Iris pigment epithelial cell (primary cell): ENCODE measurements at places on chromosomes 12 and 14.
A peak's percentile ranks its signal among the peaks of the same experiment; 100 is the strongest.

DNA sequence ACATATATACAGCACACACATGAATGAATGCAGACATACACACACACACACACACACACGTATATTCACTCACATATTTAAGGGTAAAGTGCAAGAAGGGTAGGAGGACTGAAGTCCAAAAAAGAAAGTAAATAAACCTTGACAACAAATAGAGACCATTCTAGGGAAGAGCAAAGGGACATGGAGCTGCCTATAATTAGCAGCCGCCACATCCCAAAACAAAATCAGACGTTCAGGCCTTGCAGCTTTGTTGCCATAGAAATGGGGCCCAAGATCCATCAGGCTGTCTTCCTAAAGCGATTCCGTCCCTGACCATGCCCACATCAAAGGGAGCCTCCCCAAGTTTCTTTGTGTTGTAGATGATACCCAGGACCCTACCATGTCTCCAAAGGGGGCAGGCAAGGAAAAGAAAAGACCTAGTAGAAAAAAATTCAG lies 703.5 kb upstream of the TBX3 start:
- no peak for DNase-seq

DNA sequence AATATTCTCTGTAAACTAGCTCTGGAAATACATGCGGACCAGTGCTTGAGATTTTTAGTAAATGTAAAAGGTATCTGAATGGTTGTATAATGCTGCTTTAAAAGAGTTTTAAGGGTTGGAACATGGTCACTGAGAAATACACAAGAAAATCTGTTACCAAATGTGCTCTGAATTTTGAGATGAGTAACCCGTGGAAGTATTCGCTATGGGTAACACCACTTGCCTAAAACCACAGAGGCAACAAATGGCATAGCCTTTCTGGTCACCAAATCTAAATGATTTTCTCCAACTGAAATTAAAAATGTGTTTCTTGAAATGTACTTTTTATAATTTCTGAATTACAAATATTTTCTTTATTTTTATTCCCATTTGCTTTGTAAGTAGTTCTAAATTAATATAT lies 745.7 kb downstream of the DIO2 start:
- DNase-seq, result no peak

GRCh38 chr12:128859311-128859710 lies 6.0 kb downstream of the GLT1D1 start:
- no peak for DNase-seq

DNA sequence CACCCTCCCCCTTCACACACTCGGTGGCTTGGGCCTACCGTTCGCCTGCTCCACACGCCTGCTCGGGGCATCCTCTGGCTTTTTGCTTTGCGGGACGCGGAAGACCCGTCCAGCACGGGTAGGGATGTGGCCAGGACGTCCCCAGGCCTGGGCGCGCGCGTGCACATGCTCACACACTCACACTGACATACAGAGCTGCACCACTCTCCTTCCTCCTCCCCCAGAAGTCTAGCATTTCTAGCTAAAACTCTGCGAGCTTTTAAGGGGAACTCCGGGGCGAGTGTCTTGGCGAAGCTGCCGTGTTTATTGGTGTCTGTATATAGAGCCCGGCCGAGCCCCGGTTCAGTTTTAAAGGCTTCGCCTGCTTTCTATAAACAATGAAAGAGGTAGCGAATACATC lies 5.0 kb downstream of the TBX5 start:
- DNase-seq, result no peak

DNA sequence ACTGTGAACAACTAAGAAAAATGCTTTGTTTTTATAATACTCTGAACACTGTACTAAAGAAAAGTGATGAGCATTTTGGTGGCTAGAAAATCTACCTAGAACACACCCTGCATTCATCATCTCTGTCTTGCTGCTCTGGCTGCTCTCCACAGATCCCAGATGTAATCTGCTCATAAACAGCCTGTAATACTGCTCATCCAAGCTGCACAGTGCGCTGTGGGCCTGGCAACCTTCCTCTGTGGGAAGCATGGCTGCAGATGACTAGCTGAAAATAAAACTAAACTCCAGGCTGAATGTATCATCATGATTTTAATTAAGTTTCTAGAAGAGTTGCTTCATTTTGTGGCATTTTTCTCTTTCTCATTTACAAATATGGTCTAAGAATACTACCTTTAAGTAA lies 200.7 kb downstream of the SLC2A13 start:
- DNase-seq, result peak; percentile 12

GRCh38 chr14:39673270-39673711 lies 241.1 kb upstream of the FBXO33 start:
- DNase-seq, result peak; percentile 7

- peak; percentile 95 for DNase-seq
These were observed 25.7 kb downstream of the SPTSSA start for GRCh38 chr14:34436118-34436905.

- DNase-seq, result peak; percentile 40
These were observed 325.1 kb downstream of the AEBP2 start for GRCh38 chr12:19764408-19764807.

GRCh38 chr12:19971361-19972280 lies 396.7 kb upstream of the PDE3A start:
- peak; percentile 73 for DNase-seq

DNA sequence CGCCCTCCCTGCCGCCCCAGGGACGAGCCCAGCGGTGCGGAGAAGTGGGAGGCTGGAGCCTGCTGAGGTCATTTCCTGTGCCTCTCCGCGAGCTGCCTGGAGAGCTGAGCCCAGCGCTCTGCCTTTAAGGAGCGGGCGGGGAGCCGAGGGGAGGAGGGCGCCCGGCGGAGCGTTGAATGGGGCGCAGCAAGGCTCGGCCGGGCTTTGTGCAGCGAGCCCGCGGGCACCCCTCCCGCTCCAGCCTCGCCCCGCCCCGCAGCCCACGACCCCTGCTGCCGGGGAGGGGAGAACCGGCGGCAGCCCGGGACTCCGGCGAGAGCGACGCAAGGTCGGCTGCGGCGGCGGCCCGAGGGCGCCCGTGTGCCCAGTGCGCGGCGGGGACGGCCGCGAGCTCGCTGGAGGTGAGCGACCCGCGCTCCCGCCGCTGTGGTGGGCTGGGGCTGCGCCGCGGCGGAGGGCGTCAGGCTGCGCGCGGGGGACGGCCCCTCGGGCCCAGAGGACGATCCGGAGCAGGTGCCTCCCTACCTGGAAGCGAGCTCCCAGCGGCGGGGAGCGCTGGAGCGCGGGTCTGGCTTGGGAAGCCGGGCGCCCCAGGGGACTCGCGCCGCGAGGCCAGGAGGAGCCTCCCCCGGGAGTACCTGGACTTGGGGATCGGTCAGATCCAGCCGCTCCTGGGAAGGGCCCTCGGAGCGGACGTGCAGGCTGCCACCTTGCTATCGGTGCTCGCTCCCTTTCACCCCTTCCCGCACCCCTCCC lies at the start of gene PLEKHH1:
PLEKHH1 (plus strand) TSS at position 293 of the 756 bp plus-strand sequence. CDS start 8,578 bp downstream, outside the sequence.
- peak; percentile 77 for DNase-seq

- DNase-seq, result peak; percentile 41
These were observed 183.4 kb upstream of the GZMB start for GRCh38 chr14:24817212-24818057.

- no peak for DNase-seq
These were observed 202.6 kb downstream of the FOXN3 start for GRCh38 chr14:89214221-89214965.

- peak; percentile 93 for DNase-seq
These were observed 1.4 kb upstream of the GARIN2 start for GRCh38 chr14:67187826-67188225.

DNA sequence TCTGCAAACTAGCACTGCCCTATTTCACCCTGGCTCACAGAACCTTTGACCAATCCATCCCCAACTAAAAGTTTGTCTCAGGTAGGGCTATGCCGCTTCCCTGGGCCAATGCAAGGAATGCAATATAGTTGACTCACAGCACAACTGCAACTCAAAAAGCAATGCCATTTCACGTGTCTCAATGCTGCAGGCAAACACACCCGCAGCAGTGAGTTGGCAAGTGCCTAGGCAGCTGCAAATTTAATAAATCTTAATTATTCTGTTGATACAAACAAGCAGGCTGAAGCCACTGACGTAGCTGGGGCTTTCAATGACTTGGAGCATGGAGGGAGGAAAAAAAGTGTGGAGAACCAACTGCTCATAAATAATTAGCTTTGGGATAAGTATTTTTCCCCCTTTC lies 87.9 kb downstream of the SYNE3 start:
- no peak for DNase-seq

GRCh38 chr12:80186727-80187217 lies 87.4 kb downstream of the OTOGL start:
- peak; percentile 93 for DNase-seq

DNA sequence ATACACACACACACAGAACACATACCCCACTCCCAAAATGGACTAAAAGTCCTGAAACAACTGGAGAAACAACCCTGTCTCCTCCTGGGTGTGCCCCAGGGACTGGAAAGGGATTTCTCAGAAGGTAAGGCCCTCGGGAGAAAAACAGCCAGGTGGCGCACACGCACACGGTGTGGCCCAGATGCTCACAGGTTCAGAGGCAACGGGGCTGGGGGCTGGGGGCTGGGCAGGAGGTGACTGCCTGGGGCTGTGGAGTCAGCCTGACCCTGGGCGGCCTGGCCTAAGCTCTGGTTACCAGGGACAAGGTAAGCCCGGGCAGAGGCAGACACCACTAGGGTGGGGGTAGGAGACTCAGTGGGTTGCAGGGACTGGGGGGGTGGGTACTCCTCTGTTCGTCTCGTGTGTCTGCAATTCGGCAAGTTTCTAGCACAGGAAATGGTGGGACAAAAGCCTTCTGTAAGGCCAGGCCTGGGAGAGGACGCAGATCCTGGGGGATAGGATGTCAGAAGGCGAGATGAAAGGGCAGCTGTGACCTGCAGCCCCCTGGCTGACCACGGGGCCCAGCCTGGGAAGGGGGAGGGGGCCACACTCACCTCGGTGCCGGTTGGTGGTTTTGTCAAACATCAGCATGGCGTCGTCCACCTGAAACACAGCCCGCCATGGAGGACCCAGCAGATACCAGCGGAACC lies 10.4 kb downstream of the MSI1 start:
- DNase-seq, result no peak
